ENCODE measurements at places on chromosomes 16 and 17. TPM values are rescaled to one million over a fixed set of nuclear protein-coding genes. Genes with fewer than 3 reads are reported as not detected.

Gene WSCD1
- total RNA-seq = 1.3 TPM

Gene ZNF19
- 2.6 TPM for total RNA-seq

Gene TNFSF13
- 3.4 TPM for total RNA-seq

Gene CTRB1
- total RNA-seq = not detected

Gene OR1F1
- total RNA-seq = not detected

Gene KRTAP16-1
- not detected for total RNA-seq

Gene RSKR
- 6.5 TPM for total RNA-seq

Gene GAST
- total RNA-seq = not detected

Gene KRTAP1-1
- total RNA-seq = not detected

Gene CDH3
- total RNA-seq = not detected

Gene CCDC154
- 0.37 TPM for total RNA-seq

Gene MYH2
- not detected for total RNA-seq

Gene FBXL19
- 12.9 TPM for total RNA-seq

Gene PSMC3IP
- total RNA-seq = 15.7 TPM

Gene KRT28
- not detected for total RNA-seq

Gene RANGRF
- total RNA-seq = 9.2 TPM

Gene ITGB3
- 14.2 TPM for total RNA-seq

Gene PRSS8
- total RNA-seq = not detected

Gene KRT24
- not detected for total RNA-seq

Gene KRT25
- total RNA-seq = not detected

Gene CCDC144A
- 4.2 TPM for total RNA-seq

Gene ACAP1
- 2.2 TPM for total RNA-seq
